ENCODE measurements at places on chromosomes 3 and 15.

DNA sequence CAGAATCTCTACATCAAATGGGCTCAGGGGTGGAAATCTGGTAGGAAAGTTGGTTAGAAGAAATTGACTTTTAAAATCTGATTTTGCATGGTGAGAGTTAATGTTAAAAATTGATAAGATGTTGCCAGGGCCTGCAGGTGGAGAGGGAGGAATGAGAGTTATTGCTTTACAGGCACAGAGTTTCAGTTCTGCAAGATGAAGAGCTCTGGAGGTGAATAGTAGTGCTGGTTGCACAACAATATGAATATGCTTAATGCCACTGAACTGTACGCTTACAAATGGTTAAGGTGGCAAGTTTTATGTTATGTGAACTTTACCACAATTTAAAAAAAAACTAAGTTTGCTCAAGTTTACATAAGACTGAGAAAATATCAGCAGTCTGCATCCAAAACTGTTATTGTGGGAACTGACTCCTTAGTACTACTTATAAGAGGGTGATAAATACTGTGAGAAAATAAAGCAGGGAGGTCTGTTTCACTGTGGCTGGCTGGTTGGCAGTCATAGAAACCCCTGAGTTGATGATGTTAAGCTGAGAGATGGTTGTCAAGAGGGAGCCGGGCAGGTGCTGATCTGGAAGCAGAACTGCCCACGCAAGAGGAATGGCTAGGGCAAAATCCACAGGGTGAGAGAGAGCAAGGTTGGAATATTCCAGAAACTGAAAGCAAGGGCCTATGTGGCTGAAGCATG, 144.9 kb downstream of the EDEM1 start:
- no peak for DNase-seq

DNA sequence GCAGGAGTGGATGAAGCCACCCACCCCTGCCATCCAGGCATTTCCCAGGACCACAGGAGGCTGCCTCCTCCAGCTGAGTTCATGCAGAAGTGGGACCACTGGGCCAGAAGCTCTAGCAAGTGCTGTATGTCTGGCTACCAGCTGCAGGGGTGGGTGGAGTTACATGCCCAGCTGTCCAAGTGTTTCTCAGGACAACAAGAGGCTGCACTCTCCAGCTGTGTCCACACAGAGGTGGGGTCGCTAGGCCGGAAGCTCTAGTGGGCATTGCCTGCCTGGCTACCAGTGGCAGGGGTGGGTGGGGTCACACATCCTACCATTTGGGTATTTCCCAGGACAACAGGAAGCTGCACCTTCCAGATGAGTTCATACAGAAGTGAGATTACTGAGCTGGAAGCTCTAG, 234.0 kb upstream of the PPP2R3A start:
- DNase-seq, result no peak

DNA sequence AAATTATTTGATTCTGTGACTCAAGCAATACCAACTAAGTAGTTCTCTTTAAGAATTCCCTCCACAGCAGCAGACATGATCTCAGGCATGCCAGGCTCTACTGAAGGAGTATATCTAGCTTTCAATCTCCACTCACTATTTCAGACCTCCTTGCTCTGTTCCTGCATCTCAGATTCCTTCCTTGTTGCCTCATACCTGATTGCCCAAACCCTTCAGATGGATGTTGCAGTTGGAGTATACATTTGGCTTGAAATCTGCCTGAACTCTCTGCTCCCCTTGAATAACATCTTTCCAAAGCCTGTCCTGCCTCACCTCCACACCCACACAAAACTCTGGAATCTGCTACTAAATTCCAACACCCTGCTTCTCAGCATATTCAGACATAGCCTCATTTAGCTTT, 19.8 kb upstream of the TM4SF4 start:
- DNase-seq, result no peak

DNA sequence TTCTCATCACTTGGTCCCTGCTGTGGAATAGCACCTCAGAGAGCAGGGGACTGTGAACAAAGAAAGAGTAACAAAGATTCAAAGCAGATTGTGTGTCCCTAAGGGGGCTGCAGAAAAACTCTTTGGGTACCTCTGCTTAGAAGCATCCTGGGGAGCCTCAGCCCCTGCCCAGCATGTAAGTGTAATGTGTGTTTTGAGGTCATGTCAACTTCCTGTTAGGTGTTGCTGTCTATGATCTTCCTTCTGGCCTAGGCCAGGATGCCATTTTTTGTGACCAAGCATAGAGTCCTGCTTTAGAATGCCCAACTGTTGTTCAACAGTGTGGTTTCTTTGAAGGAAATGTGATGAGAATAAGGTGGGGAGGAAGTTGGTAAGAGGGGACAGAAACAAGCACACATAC, 77.1 kb upstream of the BCL6 start:
- DNase-seq, result no peak

DNA sequence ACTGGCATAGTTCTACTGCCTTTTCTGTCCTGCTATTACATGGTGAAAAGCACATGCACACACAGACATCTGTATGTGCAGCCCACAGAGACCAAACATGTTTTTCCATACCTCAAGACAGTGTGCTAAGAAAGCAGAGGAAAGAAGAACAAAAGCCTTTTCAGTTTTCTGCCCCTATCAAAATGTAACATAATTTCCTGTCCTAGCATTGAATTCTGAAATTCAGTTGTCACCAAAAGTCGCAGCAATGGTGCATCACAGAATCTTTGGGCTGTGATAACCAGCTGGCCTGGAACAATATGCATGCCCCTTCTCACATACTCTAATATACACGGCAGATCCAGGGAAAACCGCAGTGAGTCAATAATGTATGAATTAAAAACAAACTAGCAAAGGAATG, 153.8 kb upstream of the RAP2B start:
- DNase-seq, result no peak

- no peak for DNase-seq
Observed at GRCh38 chr15:63986185-63986680, 60.1 kb downstream of the DAPK2 start.

DNA sequence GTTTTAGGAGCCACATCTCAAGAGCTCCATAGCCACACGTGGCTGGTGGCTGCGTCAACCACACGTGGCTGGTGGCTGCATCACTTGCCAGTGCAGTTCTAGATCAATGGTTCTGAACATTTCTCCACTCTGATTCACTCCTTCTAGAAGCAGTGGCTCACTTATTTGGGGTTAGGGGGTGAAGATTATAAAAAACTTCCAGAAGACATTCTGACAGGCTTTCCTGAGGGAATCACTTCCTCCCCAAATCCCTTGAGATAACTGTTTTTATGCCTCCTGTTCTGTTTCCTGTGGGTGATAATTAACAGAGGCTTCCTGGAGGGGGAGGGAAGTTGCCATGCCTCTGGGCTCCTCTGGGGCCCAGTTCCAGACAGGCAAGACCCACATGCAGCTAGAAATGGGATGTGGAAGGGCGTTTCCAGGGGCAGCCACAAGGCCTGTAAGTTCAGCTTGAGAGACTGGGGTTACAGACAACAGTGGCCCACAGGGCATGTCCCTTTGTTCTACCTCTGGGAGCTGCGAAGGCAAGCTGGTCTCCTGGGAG, 23.6 kb downstream of the HEG1 start:
- peak; percentile 27 for DNase-seq

- no peak for DNase-seq
Observed at GRCh38 chr3:121737644-121738043, 11.9 kb downstream of the GOLGB1 start.

GRCh38 chr3:71681224-71681668, 44.0 kb downstream of the EIF4E3 start:
- DNase-seq, result peak; percentile 15

DNA sequence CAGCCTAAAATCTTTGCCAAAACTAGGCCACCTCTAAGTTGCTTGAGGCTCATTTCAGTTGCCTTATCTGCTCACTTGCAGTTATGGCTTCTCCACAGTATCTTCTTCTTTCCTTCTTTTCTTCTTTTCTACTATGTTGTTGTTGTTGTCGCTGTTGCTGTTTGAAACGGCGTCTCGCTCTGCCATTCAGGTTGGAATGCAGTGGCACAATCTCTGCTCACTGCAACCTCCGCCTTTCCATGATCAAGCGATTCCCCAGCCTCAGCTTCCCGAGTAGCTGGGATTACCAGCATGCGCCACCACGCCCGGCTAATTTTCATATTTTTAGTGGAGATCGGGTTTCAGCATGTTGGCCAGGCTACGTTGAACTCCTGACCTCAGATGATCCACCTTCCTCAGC, 210.8 kb upstream of the NR2F2 start:
- no peak for DNase-seq

GRCh38 chr3:136788154-136788553, 30.8 kb upstream of the SLC35G2 start:
- DNase-seq, result no peak

GRCh38 chr3:131530843-131531242, 28.1 kb upstream of the MRPL3 start:
- no peak for DNase-seq

- DNase-seq, result no peak
Observed at GRCh38 chr3:53510508-53510907, 16.1 kb downstream of the CACNA1D start.

DNA sequence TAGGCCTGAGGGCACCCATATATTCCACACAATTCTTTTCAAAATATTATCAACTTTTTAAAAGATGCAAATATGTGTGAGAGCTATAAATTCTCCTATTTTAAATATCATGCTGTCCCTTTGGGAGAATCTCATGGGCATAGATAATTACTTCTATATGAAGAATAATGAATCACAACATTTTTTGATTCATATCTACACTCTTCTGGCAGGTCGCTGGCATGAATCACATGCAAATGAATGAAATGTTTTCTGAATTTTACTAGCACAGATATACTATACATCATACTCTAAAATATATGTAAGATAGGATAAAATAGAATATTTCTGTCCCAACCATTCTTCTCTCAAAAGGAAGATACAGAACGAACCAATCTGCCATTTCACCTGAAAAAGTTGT, 277.7 kb upstream of the KCNH8 start:
- DNase-seq, result no peak

DNA sequence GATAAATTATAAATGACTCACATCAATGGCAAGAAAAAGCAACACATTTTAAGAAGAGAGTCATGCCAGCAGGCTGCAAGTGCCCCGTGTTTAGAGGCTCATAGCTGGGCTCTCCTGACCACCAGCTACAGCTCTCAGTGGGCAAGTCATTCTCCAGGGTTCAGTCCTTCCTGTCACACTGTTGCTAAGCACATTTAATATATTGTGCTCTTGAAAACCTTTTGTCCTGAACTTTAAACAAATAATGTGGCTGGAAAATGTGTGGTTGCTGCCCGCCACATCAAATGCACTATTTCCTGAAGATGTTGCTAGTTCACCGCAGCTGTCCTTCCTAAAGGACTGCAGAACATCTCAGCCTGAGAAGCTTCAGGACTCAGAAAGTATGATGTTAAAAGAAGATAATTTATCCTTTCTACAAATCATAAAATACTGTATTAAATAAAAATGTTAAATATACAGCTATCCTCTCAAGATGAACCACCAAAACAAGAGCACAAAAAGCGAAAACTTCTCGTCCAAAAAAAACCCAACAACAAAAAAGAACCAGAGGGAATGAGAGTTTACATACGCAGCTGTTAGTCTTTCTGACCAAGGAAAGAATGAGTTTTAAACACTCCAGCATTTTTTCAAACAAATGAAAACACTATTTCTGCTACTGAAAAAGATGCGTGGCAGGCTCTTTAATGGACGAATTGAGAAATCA, 951 bp downstream of the TARS3 start:
- DNase-seq, result no peak

DNA sequence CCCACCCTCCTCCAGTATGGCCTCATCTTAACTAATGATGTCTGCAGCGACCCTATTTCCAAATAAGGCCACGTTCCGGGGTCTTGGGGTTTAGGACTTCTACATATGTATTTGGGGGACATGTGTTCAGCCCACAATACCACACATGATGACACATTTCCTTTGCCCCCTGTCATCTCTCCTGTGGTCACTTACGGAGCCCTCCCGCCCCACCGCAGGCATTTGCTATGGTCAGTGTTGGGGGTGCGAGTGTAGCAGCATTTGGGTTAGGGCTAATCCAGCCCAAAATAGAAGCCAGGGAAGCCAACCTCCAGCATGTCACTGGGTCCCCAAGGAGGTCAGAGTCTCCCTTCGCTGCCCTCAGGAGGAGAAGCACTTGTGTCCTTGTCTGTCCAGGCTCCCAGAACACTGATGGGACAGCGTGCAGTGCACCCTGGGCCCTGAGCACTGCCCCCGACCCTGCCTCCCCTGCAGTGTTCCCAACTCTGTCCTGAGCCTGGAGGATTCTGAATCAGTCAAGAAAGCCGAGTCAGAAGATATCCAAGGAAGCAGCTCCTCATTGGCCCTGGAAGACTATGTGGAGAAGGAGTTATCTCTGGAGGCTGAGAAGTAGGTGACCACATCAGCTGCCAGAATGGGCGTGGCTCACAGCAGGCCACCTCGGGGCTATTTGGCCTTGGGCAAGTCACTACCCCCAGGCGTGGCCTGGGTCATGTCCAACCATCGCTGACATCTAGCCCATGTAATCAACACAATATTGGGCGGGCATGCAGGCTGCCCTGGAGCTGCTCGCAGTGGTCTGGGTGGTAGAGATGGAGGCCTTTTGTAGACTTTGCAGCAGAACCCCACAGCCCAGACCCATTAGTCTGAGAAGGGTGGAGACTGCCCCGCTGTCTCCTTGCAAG, 46.9 kb upstream of the FGD5 start:
- DNase-seq, result no peak

DNA sequence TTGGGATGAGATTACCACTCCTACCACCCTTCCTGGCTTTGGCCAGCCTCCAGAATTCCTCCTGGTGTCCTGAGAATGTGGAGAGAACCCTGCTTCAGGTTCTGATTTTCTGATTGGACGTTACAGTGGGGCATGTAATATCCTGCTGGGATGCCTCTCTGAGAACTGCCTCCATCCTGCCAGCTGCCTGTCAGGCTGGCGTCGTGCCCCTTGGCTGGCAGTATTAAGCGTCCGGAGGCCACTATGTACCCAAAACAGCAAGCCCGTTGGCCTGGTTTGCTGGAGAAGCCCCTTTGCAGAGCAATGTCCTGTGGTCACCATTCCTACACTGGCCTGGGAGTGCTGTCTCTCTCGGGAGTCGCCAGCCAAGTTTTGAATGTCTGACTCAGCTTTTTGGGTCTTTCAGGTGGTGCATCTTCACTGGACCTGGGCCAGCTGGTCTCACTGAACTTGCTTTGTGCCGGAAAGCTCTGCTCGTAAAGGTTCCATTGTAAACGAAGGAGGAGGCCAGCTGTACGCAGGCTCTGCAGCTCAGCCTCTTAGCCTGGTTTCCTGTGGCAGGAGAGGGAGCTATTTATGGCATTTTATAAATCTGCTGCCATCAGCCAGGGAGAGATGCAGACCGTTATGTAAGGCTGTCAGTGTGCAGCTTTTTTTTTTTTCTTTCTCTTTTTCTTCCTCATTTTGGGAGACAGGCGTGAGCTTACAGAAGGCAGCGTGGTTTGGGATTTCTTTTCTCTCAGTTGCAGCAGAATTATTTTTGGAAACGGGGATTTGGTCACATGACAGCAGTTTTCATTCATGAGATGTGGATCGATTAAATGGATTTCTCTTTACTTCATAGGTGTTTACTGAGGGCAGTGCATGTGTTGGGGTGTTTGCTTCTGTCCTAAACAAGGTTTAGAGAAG, 19.0 kb upstream of the TRAK1 start:
- DNase-seq, result peak; percentile 33

Measured in A549 (cell line).